Posterior vena cava (tissue), 2 donors: ENCODE measurements at places on chromosomes 13 and 19. TPM values are rescaled to one million over a fixed set of nuclear protein-coding genes. Genes with fewer than 3 reads are reported as not detected.

GRCh38 chr19:14889994-14890642 lies 4.2 kb upstream of the OR7A17 start:
- no peak for DNase-seq

GRCh38 chr19:32642771-32643170 lies 32.2 kb downstream of the ANKRD27 start:
- DNase-seq = no peak

DNA sequence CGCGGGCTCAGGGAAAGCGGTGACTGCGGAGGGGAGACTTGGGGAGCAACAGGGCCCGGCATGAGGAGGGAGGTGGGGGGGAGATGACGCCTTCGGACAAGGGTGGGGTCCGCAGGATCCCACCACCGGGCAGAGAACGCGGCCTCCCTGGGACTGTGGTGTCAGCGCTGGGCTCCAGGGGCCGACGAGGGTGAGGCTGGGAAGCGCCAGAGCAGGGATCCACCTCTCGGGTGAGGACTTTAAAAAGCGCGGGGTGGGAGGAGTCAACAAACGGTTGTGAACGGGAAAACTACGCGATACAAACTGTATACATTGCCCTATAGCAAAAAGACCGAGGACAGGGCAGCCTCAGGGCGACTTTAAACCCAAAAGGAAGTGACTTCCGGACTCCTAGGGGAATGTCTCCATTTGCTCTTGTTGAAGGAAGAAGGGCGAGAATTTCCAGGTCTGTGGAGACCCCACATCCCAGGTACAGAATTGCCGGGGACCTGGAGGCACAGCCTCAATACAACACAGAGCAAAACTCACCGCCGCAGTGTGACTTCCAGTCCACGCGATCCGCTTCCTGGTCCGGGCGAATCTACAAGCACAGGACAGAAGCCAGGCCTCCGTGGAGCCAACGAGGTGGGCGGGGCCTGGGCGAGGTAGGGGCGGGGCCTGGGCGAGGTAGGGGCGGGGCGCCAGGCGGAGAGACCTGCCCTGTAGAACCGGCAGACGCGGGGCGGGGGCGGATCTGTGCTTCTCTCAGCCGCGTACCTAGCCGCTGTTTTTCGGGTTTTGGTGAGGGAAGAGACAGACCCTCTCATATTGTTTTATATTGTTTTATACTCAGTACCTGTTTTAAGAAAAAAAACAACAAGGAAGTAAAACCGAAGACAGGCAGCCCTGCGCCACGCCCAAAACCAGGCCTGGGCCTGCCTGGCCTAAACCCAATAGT lies at the start of gene ZNF888:
Gene ZNF888 (minus strand): TSS at position 588 of the 937 bp plus-strand sequence. CDS start 5,555 bp downstream, outside the sequence.
- peak; percentile 96 for DNase-seq

DNA sequence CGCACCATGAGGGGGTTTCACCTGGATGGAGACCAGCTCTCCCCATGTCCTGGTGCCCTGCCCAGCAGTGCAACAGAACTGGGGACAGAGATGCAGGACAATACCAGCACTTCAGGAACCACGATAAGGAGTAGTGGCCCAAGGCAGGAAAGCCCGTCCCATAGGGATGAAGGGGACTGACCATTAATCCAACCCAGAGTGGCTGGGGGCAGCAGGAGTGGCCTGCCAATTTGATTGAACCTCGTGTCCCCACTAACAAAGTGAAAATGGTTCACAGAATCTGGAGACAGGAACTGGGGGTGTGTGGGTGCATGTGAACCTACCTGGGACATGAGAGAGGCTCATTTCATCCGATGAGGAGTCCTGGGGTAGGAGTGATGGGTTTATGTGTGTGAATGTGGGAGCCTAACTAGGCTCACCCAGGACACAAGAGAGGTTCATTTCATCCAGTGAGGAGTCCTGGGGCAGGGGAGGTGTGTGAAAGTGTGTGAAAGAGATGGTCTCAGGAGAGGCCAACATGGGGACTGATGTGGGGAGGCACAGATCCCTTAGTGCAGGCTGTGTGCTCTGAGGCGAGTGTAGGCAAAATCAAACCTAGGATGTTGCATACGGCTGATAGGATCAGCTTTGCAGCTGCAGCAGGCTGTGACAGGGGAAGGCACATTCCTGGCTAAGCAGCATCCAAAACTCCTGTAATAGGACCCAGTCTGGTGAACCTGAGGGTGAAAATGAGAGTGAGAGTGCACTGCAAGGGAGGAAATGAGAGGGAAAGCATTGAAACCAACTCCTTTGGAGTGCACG lies 98.2 kb downstream of the ZNF429 start:
- DNase-seq = no peak

DNA sequence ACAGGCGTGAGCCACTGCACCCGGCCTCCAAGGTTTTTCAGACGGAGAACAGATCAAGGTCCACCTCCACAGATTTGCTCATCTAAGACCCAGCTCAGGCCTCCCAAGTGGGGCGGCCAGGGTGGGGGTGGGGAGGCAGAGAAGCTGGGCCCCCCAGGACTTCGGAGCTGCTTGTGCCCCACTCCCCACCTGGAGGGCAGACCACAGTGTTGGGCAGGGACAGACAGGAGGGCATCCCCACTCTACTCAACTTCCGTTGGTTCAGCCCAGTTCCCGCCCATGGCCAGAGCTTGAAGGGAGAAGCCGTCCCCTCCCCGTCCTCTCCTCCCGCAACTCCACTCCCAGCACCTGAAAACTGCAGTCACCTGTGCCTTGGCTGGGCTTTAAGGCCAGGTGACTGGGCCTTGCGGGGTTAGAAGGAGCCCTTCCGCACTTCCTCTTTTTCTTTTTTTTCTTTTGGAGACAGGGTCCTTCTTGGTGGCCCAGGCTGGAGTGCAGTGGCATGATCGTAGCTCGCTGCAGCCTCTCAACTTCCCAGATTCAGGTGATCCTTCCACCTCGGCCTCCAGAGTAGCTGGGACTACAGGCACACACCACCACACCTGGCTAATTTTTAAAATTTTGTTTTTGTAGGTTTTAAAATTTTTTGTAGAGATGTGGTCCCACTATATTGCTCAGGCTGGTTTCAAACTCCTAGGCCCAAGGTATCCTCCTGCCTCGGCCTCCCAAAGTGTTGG lies 734 bp upstream of the LRRC8E start:
- no peak for DNase-seq

GRCh38 chr19:32976223-32976805 lies 4.3 kb downstream of the FAAP24 start:
- DNase-seq = peak; percentile 90

DNA sequence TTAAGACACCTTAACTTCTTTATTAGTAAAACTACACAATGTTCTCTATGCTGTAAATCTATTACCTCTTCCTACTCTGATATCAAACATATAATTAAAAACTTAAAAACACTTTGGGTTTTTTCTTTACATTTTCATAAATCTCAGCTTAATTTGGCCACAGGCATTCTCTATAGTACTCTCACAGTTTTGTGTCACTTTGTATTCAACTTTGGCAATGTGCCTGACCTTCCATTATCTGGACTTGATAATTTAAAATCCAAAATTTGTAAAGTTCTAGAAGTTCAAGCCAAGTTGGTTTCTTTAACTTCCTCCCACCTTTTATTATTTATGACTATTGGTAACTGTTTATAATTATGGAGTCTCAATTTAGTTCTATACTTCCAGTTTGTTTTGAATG lies 46.4 kb downstream of the VWA8 start:
- DNase-seq = no peak

GRCh38 chr13:33281951-33282595 lies 3.5 kb downstream of the STARD13 start:
- no peak for DNase-seq

DNA sequence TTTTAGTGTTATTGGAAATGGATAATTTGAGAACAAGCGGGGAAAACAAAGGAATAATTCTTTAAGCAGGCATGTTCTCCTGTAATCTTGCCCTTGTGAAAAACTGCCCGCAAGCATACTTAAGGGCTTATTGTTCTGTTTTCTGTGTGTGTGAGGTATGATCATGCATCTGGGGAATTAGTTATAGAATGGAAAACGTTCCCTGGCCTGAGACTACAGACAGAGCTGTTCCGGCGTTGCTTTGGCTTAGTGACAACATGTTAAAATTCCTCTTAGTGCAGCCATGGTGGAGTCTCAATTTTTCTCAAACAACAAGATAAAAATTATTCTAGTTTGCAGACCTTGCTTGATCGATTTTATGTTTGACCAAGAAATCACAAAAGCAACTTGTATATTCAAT lies 560.2 kb upstream of the SPRY2 start:
- DNase-seq = no peak

- DNase-seq = peak; percentile 88
These were observed 4.5 kb upstream of the IL12RB1 start for GRCh38 chr19:18091217-18091608.

GRCh38 chr19:50712833-50713232 lies 6.8 kb downstream of the SHANK1 start:
- no peak for DNase-seq

GRCh38 chr13:33493672-33494365 lies 208.3 kb upstream of the STARD13 start:
- DNase-seq = no peak

ZNF729 gene
- not detected for total RNA-seq

FBXO27 gene
- 10.0 TPM for total RNA-seq

CATSPERD gene
- not detected for total RNA-seq

ZNF417 gene
- total RNA-seq = 13.5 TPM

ZNF415 gene
- 11.8 TPM for total RNA-seq
